ENCODE measurements at places on chromosomes 6 and 20.

- DNase-seq, result no peak
These were observed 357.4 kb upstream of the PLCB4 start for GRCh38 chr20:8711501-8711900.

DNA sequence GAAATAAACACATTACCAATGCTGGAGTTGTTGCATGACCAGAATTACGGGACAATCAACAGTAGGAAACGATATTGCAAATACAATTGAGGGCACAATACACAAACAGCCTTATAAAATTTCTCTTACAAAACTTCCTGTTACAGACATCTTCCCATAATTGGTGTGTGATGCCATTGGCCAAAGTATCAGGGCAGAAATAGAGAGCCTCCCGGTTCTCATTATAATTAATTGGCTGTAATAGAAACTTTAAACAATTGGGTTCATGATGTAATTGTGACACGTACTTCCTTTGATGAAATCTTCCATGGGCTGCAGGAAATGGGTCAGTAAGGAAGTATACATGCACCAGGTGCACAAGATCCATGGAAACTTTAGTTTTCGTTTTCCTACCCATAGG is 40.3 kb upstream of the RALGAPA2 start:
- DNase-seq, result no peak

- DNase-seq, result no peak
These were observed 7.5 kb downstream of the CD2AP start for GRCh38 chr6:47485083-47485482.

DNA sequence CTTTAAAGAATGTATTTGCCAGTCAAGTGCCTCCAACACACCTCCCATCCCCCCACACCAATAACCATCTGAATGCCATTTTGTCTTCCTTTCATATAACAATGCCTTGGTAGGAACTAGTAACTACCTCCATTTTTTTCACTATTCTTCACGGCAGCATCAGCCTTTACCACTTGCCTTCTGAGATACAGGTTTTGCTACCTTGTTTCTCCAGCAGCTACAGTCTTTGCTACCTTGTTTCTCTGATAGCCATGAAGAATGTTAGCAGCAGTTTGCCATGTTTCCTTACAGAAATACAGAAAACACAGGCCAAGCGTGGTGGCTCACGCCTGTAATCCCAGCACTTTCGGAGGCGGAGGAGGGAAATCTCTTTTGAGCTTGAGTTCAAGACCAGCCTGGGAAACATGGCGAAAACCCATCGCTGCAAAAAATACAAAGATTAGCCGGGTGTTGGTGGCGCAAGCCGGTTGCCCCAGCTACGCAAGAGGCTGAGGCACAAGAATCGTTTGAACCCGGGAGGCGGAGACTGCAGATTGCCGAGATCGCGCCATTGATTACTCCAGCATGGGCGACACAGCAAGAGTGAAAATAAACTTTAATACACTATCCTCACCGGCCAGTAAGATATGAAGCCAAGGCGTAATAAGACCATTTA is 100.9 kb downstream of the HFE start:
- no peak for DNase-seq

DNA sequence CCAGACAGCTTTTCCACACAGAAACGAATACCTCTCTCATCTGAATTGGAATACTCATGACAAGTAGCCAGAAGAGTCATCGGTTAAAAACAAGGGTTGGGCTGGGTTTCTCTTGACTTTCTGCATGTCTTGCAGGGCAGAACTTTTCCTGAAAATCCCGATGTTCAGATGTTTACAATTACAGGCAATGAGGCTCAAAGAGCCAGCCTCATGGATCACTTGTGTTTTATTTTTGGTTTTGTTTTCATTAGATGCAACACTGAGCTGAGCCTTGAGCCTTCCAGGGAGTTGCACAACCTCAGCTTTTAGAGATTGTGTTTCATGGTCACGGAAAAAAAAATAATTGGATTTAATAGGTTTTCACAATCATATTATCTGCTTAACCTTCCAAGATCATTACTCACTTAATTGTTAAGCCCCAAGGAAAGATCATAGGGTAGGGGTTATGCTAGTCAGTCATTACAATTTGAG is 288.1 kb upstream of the PRDM1 start:
- no peak for DNase-seq
